ENCODE measurements at places on chromosomes 7 and 10.

- DNase-seq = no peak
Measured at GRCh38 chr7:133563251-133563650, 310.4 kb downstream of the EXOC4 start.

- no peak for DNase-seq
Measured at GRCh38 chr10:49368256-49368655, 27.6 kb downstream of the DRGX start.

DNA sequence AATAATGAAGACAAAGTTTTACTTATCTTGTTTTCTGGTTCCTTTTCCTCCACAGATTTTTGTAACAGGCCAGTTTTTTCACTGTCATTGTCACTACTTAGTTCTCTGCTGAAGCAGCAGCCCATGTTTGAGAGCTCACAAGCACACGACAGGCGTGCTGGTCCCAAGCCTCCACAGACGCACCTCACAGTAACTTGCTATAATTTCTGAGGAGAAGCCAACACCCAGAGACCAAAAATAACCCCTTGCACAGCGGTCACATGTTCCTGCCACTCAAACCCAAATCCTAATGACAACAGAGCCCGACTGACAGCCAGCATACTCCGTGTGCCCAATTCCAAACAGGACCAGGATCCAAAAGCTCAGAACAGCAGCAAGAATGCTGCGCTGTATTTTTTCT, 58.5 kb downstream of the LARP4B start:
- no peak for DNase-seq

DNA sequence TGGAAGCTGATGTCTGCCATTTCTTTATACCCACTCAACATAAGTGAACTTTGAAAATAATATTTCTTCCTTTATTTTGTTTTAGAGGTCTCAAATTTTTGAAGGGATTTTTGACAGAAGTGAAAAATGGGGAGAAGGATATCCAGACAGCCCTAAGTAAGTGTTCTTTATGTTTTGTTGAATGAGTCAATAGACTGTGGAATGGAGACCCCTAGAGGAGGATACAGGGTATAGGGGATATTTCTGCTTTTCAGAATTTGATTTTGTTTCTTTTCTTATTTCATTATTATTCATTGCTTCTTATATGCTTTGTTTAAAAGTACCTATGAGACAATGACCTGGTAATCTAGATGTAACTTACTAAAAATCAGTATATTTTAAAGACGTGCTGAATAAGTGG, 34.4 kb downstream of the PLEKHA8 start:
- DNase-seq = no peak

DNA sequence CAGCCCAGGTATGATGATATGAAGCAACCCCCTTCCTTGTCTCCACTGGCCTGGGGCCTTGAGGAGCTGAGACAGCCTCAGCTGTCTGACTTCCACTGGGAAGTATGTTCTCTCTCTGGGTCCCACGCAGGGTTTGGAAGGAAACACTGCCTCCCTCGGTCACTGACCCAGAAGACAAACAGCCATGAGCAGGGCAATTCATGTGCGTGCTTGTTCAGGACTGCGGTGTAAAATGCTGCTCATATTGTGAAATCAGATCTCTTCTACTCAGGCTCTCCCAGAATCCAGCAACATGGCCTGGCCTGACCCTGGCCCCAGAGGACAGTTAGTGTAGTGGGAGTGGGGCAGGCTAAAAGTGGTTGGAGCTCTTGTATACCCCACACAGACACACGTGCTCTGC, 2.8 kb downstream of the CLCN1 start:
- no peak for DNase-seq

- no peak for DNase-seq
Measured at GRCh38 chr7:99579281-99579955, 18.6 kb upstream of the TMEM225B start.

GRCh38 chr7:96127746-96128145, 194.2 kb downstream of the SLC25A13 start:
- peak; percentile 35 for DNase-seq

- DNase-seq = no peak
Measured at GRCh38 chr7:112162784-112163506, 43.3 kb downstream of the DOCK4 start.

GRCh38 chr10:28993861-28994260, 295.0 kb upstream of the LYZL1 start:
- DNase-seq = no peak

DNA sequence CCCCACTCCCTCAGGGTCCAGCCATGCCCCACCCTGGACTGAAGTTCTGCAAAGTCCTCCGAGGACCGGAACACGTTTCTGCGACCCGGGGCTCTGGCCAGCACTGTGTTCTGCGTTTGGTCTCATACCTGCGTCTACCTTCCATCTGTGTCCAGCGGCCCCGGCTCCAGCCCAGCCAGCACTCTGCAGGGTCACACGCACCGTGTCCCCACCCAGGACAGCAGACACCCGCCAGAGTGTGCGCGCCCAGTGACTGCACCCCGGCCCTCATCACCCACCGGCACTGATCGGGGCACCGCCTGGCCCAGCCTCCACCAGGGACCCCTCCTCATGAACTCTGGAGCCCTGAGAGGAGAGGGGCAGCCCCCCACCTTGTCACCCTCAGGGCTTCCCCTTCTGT, 20.3 kb downstream of the SLC29A4 start:
- no peak for DNase-seq

DNA sequence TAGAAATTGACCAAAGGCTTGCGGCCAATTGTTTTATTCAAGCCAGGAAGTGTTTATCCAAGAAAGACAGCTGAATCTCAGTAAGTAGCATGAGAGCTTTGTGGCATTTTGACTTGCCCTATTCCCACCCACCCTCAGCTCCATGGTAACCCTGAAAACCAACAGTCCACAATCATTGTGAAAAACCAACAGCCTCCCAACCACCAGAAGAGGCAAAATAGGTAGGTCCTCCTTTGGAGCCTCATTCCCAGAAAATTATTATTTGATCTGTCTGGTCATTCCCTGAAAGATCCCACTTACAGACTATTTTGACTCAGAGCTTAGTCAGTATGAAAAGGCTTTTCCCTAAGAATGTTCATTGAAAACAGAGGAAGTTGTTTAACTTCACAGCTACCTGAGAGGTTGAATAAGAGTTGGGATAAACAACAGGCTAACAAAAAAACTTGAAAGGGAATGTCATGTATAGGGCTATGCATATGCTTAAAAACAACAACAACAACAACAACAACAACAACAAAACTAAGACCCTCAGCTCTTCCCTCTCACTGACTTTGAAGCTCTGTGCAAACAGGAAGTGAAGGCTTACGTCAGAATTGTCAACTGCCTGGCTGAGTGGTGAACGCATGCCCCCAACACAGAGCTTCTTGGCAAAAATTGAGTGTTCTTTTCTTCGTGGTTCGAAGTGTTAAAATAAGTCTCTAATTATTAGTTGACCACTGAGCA, 11.2 kb downstream of the KPNA7 start:
- DNase-seq = no peak

GRCh38 chr7:7566651-7567611, at the start of gene MIOS:
Gene MIOS (plus strand): TSS chr7:7566884. CDS start chr7:7572476, 5,592 bp downstream.
- DNase-seq = peak; percentile 94

- no peak for DNase-seq
Measured at GRCh38 chr7:142529591-142529990, 219.7 kb upstream of the PRSS1 start.

GRCh38 chr10:57482259-57482658, 785.4 kb downstream of the IPMK start:
- DNase-seq = no peak

DNA sequence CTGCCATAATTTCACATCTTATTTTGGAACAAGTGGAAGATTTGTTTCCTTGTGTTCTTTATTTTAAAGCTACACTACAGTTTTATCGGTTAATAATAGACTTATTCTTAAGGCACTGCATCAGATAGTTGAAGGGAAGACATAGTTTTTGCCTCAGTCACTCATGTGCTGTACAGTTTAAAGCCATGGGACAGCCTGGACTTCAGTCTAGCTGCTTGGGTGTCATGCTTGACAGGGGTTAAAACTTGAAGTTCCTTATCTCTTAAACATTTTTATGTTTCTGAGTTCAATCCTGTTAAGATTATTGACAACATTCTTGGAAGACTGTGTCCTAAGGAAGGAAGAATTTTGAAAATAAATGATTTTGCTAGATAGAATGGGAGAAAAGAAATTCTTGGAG, 49.7 kb downstream of the PPP1R9A start:
- no peak for DNase-seq

DNA sequence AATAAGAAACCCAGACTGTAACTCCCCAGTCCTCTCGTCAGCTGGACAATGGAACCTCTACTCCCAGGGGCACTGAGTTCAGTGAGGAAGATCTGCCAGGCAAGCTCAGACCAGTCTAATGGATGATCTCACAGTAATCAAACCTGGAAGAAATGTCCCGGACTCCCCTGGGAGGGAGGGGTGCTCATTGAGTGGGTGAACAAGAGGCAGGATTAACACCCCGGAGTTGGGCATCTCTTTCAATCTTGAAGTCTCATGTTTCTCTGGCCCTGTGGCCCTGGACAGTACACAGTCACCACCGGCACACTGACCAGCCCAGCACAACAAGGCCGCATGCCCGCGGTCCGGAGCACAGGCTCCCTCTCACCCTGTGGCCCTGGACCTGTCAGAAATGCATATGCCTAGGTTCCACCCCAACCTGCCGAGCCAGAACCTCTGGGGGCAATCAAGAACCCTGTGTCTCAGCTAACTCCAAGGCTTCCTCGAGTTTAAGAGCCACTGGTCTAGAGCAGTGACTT, 27.8 kb downstream of the CXCL12 start:
- no peak for DNase-seq

- DNase-seq = no peak
Measured at GRCh38 chr7:139671967-139672366, 105.8 kb downstream of the HIPK2 start.

GRCh38 chr10:94002156-94002555, 8.4 kb downstream of the PLCE1 start:
- DNase-seq = no peak

GRCh38 chr7:139916717-139917395, 87.8 kb downstream of the TBXAS1 start:
- no peak for DNase-seq

GRCh38 chr10:5566614-5567013, 41.9 kb downstream of the CALML3 start:
- no peak for DNase-seq

GRCh38 chr10:93596539-93596938, 4.5 kb downstream of the RBP4 start:
- DNase-seq = no peak

- no peak for DNase-seq
Measured at GRCh38 chr7:54946764-54947163, 72.1 kb upstream of the EGFR start.

DNA sequence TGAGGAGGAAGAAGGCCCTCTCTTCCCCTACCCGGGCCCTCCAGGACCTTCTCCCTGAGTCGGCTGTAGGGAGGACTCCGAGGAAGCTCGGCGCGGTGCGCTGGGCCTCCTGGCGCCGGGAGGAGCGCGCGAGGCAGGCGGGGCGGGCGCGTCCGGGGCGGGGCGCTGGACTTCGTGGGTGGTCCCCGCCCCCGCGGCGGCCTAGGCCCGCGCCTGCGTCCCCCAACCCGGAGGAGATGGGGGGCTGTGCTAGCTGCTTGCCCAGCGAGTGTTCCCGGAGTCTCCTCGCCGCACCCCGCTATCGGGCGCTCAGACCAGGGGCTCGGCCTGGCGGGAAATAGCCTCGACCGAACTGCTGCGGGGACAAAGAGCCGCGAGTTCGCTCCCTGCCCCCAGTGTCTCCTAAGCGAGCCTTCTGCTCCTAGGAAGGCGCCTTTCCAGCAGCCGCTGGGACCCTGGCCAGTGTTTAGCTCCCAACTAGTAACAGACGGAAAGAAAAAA, 19.2 kb upstream of the SMO start:
- DNase-seq = no peak

GRCh38 chr10:5448333-5449001, 36.1 kb downstream of the NET1 start:
- no peak for DNase-seq

All from posterior cingulate gyrus (tissue), 11 donors.